ENCODE measurements at places on chromosomes 1 and 21. TPM values are rescaled to one million over a fixed set of nuclear protein-coding genes. Genes with fewer than 3 reads are reported as not detected.

Gene TIPRL
- total RNA-seq = 38.3 TPM

Gene ALPL
- 13.2 TPM for total RNA-seq

Gene ZBTB8B
- under 0.01 TPM for total RNA-seq

Gene HAO2
- not detected for total RNA-seq

Gene LCE2A
- not detected for total RNA-seq

Gene CCDC27
- not detected for total RNA-seq

Gene TTC39A
- 0.85 TPM for total RNA-seq

Gene CD244
- 1.1 TPM for total RNA-seq

Gene ACOT7
- 14.4 TPM for total RNA-seq

Gene INAVA
- under 0.01 TPM for total RNA-seq

Gene TNFRSF8
- total RNA-seq = under 0.01 TPM

Gene A3GALT2
- total RNA-seq = not detected

Gene RNU1-2
- under 0.01 TPM for total RNA-seq

Gene ATP5IF1
- 219 TPM for total RNA-seq

Gene USP48
- 36.9 TPM for total RNA-seq

Gene CNR2
- not detected for total RNA-seq

Gene BRDT
- not detected for total RNA-seq

Gene ATAD3A
- total RNA-seq = 64.2 TPM

Gene GNAT2
- under 0.01 TPM for total RNA-seq

Gene ANKRD35
- total RNA-seq = 0.85 TPM

Gene DAB1
- not detected for total RNA-seq

Gene APP
- 316 TPM for total RNA-seq

Gene TCHH
- under 0.01 TPM for total RNA-seq

Gene BMP8B
- not detected for total RNA-seq
